ENCODE measurements at places on chromosomes 4 and X. TPM values are rescaled to one million over a fixed set of nuclear protein-coding genes. Genes with fewer than 3 reads are reported as not detected.

- peak overlapping the region; percentile 51 for H3K4me3 ChIP-seq
- DNase-seq, result no peak
- no peaks in the 10 kb centered on the region for H3K27me3 ChIP-seq
- H3K36me3 ChIP-seq, result peaks cover 36% of the 10 kb centered on the region
- no peaks in the 10 kb centered on the region for H3K4me1 ChIP-seq
Measured at GRCh38 chrX:77693594-77693993, 92.4 kb downstream of the ATRX start.

DNA sequence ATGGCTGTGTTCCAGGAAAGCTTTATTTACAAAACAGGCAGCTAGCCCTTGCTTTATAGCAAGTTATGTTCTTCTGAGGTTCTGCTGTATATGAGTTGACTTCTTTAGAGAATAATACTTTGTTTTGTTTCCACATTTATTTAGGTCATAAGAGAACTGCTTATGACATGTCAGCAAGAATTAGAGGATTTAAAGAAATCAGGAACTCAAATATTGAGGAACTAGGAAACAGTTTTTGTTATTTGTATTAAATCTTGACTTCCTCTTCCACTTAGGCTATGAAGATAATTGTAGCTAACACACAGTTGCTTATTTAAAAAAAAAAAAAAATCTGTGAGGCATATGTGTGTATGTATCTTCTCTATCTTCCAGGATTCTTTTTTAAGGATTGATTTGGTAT is 14.3 kb downstream of the ZRSR2 start:
- no peaks in the 10 kb centered on the region for H3K27me3 ChIP-seq
- no peak overlapping the region for H3K27ac ChIP-seq
- peaks cover 44% of the 10 kb centered on the region for H3K36me3 ChIP-seq
- no peak overlapping the region for H3K4me3 ChIP-seq
- no peak for DNase-seq

UCP1 gene
- total RNA-seq, result not detected

- no peak overlapping the region for H3K27ac ChIP-seq
- no peak overlapping the region for H3K4me3 ChIP-seq
- no peaks in the 10 kb centered on the region for H3K4me1 ChIP-seq
- H3K36me3 ChIP-seq, result no peaks in the 10 kb centered on the region
Measured at GRCh38 chr4:166913926-166914325, 320.4 kb downstream of the SPOCK3 start.

TGIF2LX gene
- total RNA-seq, result not detected

DNA sequence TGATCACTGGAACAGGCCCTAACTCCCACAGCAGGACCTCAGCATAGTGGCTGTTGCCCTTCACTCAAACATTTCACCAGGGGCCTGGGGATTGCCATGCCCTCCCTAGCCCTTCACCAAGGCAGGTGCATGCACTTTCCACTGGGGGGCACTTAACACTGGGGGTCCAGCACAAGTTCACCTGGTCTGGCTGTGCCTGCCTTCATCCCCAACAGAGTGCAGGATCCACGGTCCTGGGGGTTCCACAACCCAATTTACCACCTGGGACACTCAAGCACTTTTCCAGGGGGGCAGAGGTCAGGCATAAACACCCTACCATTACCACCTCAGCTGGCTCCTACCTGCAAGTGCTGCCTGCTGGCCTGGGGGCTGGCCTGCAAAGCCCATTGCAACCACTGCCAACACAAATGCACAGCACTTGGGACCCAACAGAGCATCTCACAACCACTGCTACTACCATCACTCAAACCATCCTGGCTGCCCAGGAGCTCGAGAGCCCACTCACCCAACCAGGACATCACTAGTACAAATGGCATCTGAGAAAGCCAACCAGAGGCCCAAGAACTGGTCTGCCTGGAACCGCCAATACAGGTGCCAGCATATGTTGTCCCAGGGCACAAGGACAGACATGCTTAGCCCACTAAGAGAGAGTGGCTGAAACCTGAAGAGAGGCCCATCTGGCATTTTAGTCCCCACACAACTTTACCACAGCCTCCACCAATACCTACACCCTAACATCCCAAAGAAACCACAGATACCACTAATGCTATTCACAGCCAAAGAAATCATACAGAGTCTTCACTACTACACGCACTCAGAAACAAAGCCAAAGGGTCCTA is 43.1 kb downstream of the NAT8L start:
- no peak overlapping the region for H3K4me3 ChIP-seq
- H3K27me3 ChIP-seq, result peaks cover 3% of the 10 kb centered on the region
- H3K4me1 ChIP-seq, result no peaks in the 10 kb centered on the region
- DNase-seq, result no peak

- H3K36me3 ChIP-seq, result no peaks in the 10 kb centered on the region
- no peak overlapping the region for H3K4me3 ChIP-seq
- no peak for DNase-seq
- no peaks in the 10 kb centered on the region for H3K4me1 ChIP-seq
Measured at GRCh38 chr4:17535242-17535641, 20.3 kb downstream of the CLRN2 start.

DNA sequence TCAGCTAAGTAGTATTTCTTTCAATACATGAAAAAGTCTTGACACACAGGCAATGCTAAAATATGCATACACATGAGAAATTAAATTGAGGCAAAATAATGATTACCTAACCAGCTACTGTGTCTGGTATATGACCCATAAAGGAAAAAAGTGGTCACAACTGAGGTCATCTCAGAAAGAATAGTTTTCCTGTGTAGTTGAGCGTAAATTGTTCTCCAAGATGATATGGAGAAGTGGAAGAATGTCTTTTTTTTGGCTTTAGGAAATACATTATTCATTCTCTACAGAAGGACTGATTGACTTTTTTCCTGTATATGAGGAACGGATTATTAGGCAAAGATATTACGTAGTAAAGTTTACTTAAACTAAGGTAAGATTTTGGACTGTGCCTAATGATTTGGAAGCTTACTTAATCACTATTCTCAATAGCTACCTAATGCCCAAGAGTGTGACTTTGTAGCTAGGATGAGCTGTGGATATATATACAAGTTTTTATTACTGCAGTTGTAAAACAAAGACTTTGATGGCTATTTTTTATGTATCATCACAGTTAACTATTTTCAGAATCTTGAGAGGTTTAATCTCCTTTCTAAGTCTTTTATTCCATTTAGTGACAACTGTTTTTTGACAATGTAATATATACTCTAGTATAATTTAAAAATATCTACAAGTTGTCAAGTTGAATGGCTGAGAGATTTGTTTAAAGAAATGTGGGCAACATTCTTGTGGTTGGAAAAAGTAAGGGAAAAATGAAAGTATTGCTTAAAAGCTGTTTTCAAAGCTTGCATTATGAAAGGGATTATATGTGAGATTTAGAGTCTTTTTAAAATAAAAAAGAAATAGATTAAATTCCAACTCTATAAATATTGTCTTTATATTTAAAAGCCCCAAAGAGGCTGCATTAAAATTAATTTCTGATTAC is 100.2 kb downstream of the PDLIM5 start:
- no peak for DNase-seq
- H3K27me3 ChIP-seq, result no peaks in the 10 kb centered on the region
- no peaks in the 10 kb centered on the region for H3K36me3 ChIP-seq
- no peak overlapping the region for H3K4me3 ChIP-seq

DNA sequence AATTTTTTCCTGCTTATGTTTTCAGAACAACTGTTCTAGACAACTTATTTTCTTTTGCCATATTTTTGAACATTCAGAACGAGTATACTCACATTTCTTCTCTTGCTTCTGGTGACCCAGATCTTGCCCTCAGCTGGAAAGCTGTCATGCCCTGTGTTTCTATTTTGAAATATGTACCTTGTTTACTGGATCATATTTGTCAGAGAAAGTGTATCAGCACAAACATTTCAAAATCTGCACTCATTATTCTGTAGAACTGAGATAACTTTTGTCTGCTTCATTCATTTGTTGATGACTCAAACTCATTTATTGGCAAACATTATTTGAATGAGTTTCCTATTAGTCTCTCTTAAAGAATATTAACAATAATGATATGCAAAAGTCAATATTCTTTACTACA is 46.2 kb upstream of the FAM9A start:
- H3K4me3 ChIP-seq, result no peak overlapping the region
- H3K36me3 ChIP-seq, result no peaks in the 10 kb centered on the region
- no peak for DNase-seq
- H3K27me3 ChIP-seq, result no peaks in the 10 kb centered on the region

GASK1B gene
- total RNA-seq, result not detected

DNA sequence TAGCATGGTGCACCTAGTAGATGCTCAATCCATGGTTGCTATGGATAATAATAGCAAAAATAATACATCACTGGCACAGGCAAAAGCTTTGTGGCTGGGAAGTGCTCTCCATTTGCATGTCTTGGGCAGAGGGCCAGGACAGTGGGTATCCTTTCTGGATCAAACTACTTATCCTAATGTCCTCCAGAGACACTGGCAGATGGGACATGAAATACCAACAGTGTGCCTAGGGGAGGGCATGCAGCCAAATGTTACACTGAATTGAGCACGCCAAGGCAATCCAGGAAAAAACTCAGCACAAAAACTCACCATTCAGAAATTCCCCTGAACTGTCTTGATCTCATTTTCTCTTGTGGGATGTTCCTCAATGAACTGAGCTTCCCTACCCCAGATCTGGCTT is 98.6 kb upstream of the SCML1 start:
- no peak overlapping the region for H3K4me3 ChIP-seq
- DNase-seq, result no peak
- no peaks in the 10 kb centered on the region for H3K27me3 ChIP-seq
- no peaks in the 10 kb centered on the region for H3K36me3 ChIP-seq

- DNase-seq, result no peak
- H3K36me3 ChIP-seq, result no peaks in the 10 kb centered on the region
Measured at GRCh38 chrX:39157796-39158195, 356.5 kb downstream of the MID1IP1 start.

DNA sequence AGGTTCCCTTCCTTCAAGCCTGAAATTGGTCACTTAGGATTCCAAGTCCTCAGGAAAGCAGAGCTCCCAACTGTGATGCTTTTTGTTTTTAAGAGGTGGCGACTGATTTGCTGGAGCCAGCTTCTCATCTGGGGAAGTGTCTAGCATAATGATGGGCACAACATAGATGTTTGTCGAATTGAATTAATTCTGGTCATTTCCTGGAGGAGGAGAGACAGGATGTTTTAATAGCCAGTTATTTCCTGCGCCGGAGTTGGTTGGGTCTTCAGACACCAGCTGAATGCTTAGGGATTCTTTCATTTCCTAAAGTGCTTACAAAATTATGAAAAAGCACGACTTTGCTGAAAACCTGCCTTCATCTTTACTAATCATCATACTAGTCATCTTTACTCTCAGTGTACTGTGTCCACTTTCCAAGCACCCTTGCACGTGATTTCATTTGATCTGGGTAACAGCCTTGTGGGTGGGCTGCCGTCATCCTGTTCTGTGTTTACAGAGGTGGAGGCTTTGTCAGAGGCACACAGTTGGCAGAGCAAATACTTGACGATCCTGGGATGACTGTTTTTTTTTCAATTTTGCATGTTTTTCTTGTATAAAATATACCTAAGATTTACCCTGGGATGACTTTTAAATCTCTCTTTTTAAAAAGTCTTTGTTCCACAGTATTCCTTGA is 49.5 kb downstream of the RGS12 start:
- H3K27me3 ChIP-seq, result no peaks in the 10 kb centered on the region
- H3K27ac ChIP-seq, result no peak overlapping the region
- H3K4me1 ChIP-seq, result peaks cover 9% of the 10 kb centered on the region
- no peaks in the 10 kb centered on the region for H3K36me3 ChIP-seq
- H3K4me3 ChIP-seq, result peak overlapping the region; percentile 19

DDIT4L gene
- not detected for total RNA-seq

GRCh38 chrX:26470941-26471340 is 255.0 kb downstream of the MAGEB5 start:
- no peak overlapping the region for H3K4me3 ChIP-seq
- H3K36me3 ChIP-seq, result no peaks in the 10 kb centered on the region
- H3K27ac ChIP-seq, result no peak overlapping the region
- no peaks in the 10 kb centered on the region for H3K4me1 ChIP-seq

- DNase-seq, result no peak
- no peak overlapping the region for H3K4me3 ChIP-seq
- no peak overlapping the region for H3K27ac ChIP-seq
- no peaks in the 10 kb centered on the region for H3K36me3 ChIP-seq
- H3K27me3 ChIP-seq, result no peaks in the 10 kb centered on the region
Measured at GRCh38 chr4:189053621-189054020, 887.1 kb upstream of the FRG1 start.

IL13RA2 gene
- total RNA-seq, result not detected

DNA sequence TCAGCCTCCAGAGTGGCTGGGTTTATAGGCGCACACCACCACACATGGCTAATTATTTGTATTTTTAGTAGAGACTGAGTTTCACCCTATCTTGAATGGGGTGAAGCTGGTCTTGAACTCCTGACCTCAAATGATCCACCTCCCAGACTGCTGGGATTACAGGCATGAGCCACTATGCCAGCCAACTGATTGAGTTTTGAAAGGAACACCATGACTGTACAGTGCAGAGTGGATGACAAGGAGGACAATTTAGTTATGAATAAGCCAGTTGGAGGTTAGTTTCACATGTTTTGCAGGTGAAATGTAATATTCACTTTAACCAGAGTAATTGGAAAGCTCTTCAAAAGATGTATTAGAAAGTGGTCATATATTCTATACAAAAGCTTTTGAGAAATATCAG is 60.8 kb downstream of the PCDH18 start:
- DNase-seq, result no peak
- no peaks in the 10 kb centered on the region for H3K4me1 ChIP-seq
- no peaks in the 10 kb centered on the region for H3K36me3 ChIP-seq
- no peaks in the 10 kb centered on the region for H3K27me3 ChIP-seq

- H3K4me3 ChIP-seq, result no peak overlapping the region
- H3K27ac ChIP-seq, result no peak overlapping the region
- H3K4me1 ChIP-seq, result no peaks in the 10 kb centered on the region
- H3K27me3 ChIP-seq, result no peaks in the 10 kb centered on the region
Measured at GRCh38 chr4:62627671-62628070, 1427.5 kb downstream of the ADGRL3 start.

GRCh38 chr4:41418444-41418843 is 119.5 kb upstream of the LIMCH1 start:
- no peaks in the 10 kb centered on the region for H3K27me3 ChIP-seq
- no peak for DNase-seq
- no peak overlapping the region for H3K27ac ChIP-seq

DNA sequence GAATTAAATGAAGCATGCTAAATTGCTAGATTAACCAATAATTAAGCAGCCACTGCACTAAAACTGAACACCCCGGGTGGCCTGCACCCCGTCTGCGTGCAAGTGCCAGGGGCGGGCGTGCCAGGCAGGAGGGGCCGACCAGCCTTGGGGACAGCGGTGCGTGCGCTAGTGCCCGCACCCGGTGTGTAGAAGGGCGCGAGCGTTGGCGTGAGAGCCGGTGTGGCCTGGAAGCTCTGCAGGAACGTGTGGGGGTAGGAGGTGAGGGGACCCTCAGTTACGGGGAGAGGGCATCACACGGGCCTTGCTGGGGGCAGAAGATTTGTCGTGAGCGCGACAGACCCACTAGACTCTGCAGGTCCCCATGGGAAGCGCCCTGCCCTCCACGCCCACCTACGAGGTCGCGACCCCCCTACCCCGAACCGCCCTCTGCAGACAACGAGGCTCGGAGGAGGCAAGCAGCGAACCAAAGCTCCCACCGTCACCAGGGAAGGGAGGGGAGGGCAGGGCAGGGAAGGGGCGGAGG is 105.8 kb downstream of the FAM53A start:
- no peak overlapping the region for H3K27ac ChIP-seq
- no peak overlapping the region for H3K4me3 ChIP-seq
- H3K4me1 ChIP-seq, result peaks cover 5% of the 10 kb centered on the region
- no peaks in the 10 kb centered on the region for H3K36me3 ChIP-seq
- H3K27me3 ChIP-seq, result no peaks in the 10 kb centered on the region
